ENCODE measurements at places on chromosomes 4 and X.

GRCh38 chr4:23897564-23898109 lies 7.8 kb upstream of the PPARGC1A start:
- no peak for DNase-seq

DNA sequence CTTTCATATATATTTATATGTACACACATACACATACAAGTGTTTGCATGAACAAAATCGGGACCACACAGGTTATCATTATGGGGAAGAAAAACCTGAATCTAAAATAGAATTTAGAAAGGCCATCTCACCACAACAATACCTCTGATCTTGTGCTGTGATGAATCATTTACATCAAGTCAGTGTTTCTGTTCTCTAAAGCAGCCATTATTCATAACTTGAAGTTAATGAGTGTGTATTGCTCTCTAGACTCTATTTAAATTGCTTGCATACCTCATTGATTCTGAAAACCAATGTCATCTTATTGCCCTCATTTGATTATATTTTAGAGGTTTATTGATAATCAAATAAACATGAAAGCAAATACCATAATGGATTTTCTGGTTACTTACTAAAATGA lies 71.6 kb downstream of the FAM114A1 start:
- no peak for DNase-seq

- DNase-seq = no peak
Observed at GRCh38 chr4:48296365-48296764, 26.7 kb upstream of the TEC start.

DNA sequence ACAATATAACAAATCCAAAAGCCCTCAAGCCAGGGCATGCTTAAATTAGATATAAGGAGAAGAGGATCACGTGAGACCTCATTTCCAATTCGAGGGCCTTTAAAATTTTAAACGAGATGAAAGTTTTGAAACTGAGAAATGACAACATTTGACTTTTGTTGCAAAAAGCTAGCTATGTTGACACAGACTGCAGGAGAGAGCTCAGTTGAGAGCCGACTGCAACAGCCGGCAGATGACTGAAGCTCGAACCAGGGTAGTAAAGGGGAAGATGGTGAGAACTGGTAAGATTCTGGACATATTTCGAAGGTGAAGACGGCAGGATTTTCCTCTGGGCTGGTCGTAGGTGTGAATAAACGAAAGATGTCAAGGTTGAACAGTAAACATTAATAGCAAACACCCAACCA lies 773 bp downstream of the PRMT9 start:
- DNase-seq = no peak

DNA sequence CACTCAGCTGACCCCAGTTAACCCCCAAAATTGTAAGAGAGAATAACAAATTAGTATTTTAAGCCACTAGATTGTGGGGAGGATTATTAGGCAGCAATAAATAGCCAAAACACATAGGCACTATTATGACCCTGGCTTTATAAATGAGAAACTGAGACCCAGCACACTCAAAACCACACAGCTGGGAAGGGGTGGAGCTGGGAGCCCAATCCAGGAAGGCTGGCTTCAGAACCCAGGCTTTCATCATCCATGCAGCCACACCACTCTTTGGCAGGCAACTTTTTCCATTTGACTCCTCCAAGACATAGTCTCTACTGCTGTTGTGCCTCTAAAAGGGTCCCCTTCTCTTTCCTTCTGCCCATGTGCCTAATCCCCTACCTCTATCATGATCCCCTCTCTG lies 253.8 kb downstream of the DHX15 start:
- no peak for DNase-seq

- no peak for DNase-seq
Observed at GRCh38 chr4:181548873-181549575, 694.2 kb upstream of the TENM3 start.

DNA sequence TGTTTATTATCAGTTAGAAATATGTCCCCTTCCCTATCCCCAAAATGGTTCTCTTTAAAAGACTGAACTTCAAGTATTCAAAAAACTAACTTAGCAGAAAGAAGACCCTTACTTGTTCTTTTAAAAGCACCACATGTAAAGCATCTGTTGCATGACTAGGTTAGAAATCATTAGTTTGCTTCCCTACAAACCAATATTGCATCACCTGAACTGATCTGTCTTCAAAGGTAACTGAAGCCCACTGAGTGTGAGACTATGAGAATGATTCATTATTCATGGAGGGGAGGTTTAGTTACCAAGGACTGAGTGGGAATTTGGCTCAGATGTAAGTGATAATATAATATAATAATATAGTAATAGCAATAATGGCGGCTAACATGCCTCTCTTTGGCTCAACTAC lies 231.7 kb downstream of the SPRY1 start:
- DNase-seq = no peak

- no peak for DNase-seq
Observed at GRCh38 chr4:80459918-80460473, 124.5 kb downstream of the CFAP299 start.
